ENCODE measurements at places on chromosomes 2 and 18. TPM values are rescaled to one million over a fixed set of nuclear protein-coding genes. Genes with fewer than 3 reads are reported as not detected.

GKN1 gene
- not detected for polyA plus RNA-seq

TMEM178A gene
- not detected for polyA plus RNA-seq

RNPEPL1 gene
- 17.8 TPM for polyA plus RNA-seq

ITPRID2 gene
- polyA plus RNA-seq, result 4.6 TPM

SERPINB12 gene
- polyA plus RNA-seq, result not detected

MARCO gene
- not detected for polyA plus RNA-seq

ZNF521 gene
- polyA plus RNA-seq, result not detected

DTNA gene
- polyA plus RNA-seq, result not detected

NTSR2 gene
- not detected for polyA plus RNA-seq

- DNase-seq, result no peak
Observed at GRCh38 chr2:119160361-119160990, 1.9 kb upstream of the C1QL2 start.

GRCh38 chr2:45843136-45843535 lies 191.7 kb downstream of the PRKCE start:
- DNase-seq, result no peak

- DNase-seq, result no peak
Observed at GRCh38 chr2:240478346-240479110, 43.1 kb downstream of the GPC1 start.

- DNase-seq, result no peak
Observed at GRCh38 chr2:165016772-165017411, 61.6 kb upstream of the SLC38A11 start.

DNA sequence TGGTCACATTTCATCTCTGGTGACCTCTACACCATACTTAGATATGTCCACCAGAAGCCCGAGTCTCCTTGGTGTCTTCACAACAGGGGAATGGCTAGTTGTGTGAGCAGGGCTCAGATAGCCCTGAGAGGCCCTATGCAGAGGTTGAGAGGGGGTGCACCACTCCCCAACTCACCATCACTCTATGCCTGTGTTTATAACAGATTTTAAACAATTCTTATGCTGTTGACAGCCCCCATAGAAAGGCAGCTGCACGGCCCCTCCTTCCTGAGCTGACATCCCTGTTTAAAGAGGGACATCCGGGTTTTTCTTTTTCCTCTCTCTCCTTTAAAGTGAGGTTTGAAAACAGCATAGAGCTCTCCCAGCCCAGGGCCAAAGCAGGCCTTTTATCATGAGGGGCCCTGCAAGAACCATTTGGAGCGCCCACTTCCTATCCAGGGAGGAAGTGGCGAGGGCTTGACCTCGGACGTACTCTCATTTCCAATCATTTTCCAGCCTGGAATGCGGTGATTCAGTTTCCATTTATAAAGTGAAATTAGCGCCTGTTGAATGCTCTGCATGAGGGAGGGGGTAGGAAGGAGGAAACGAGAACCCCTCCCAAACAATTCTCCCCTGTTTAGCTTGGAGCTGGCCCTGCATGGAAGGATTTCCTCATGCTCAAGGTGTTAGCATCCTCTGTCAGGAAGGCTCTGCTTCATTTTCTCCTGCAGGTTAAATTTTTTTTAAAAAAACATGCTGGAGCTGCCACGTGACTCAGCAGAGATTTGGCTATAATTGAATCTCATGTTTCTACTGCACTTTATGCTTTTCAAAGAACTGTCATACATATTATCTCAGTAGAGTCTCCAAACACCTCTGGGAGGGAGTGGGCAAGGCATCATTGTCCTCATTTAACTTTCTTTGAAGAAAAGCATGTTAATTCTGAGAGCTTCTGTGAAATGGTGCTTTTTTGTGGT lies 117.5 kb downstream of the DDX1 start:
- no peak for DNase-seq

- DNase-seq, result no peak
Observed at GRCh38 chr18:1011349-1011748, 106.7 kb downstream of the ADCYAP1 start.

GRCh38 chr2:239268082-239268481 lies 132.7 kb downstream of the HDAC4 start:
- no peak for DNase-seq

- DNase-seq, result no peak
Observed at GRCh38 chr2:85925216-85925671, 36.5 kb upstream of the ST3GAL5 start.

GRCh38 chr2:121455446-121455845 lies 75.2 kb upstream of the RNU4ATAC start:
- DNase-seq, result no peak

- DNase-seq, result peak; percentile 51
Observed at GRCh38 chr2:98515250-98515991, 70.8 kb downstream of the INPP4A start.

GRCh38 chr18:61972389-61973264 lies 79.8 kb upstream of the RNF152 start:
- no peak for DNase-seq

DNA sequence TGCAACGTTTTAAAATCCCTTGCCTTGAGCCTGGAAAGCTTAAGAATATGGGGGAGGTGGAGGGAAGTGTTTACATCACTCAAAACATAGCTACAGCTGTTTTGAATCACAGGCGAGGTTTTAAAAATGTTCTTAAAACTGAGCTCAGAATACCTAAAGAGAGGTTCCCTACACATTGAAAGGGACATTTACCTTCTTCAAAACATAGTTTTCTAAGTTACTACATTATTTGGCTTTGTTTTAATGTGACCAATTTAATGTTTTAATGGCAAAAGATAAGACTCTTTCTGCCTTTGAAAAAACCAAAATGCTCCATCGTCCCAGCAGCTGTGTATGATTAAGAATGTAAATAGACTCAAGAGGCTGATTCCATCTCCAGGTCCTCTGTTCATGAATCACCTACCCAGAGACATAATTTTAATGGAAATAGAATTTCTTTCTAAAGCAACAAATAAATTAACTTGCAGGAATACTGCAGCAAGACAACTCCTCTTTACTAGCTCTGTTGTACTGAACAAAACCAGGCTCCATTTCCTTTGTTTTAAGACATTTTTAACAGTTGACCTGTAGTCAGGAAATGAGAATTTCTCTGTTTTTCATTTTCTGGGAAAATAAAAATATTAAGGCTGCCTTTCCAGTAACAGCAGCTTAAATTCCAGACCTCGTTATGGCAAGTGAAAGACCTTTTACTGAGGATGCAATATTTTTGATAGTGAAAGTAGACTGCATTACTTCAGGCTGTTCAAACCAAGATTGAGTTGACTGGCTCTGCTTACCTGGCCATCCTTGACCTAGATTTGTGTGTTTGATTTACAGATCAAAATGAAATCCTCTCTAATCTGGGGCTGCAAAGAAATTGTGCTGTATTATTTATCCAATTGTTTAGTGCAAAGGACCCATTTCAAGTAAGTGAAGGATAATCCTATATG lies 33.7 kb upstream of the WDR75 start:
- no peak for DNase-seq

DNA sequence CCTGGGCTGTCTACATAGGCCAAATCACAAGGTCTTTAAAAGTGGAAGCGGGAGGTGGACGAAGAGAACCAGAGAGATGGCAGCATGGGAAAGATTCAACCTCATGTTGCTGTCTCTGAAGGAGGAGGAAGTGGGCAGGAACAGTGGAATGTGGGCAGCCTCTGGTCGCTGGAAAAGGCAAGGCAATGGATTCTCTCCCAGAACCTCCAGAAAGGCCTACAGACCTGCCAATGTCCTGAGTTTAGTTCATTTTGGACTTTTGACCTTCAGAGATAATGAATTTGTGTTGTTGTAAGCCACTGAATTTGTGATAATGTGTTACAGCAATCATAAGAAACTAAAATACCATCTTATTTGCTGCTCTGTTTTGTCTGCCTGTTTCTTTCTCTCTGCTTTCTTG lies 122.5 kb downstream of the RNF152 start:
- no peak for DNase-seq

DNA sequence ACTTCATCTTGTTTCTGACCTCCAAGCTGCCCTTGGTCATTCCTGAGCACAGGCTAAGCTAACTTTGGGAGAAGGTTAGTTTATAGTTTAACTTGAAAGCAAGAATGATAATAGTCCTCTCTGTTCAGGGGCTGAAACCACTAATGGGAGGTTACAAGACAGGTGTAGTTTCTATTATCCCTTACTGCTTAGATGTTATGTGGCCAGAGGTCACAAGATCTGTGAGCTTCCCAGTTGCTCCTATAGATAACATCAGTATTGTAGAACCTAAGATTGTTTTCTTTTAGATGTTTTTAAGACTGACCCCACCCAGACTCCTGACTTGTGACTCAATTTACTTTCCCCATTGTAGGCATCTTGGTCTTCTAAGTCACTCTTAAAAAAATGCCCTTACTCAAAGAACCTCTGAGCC lies 94.8 kb upstream of the LPIN2 start:
- no peak for DNase-seq

GRCh38 chr2:43227830-43228281 lies 1.4 kb upstream of the ZFP36L2 start:
- DNase-seq, result no peak

- DNase-seq, result no peak
Observed at GRCh38 chr2:122203523-122203922, 448.1 kb downstream of the TSN start.

DNA sequence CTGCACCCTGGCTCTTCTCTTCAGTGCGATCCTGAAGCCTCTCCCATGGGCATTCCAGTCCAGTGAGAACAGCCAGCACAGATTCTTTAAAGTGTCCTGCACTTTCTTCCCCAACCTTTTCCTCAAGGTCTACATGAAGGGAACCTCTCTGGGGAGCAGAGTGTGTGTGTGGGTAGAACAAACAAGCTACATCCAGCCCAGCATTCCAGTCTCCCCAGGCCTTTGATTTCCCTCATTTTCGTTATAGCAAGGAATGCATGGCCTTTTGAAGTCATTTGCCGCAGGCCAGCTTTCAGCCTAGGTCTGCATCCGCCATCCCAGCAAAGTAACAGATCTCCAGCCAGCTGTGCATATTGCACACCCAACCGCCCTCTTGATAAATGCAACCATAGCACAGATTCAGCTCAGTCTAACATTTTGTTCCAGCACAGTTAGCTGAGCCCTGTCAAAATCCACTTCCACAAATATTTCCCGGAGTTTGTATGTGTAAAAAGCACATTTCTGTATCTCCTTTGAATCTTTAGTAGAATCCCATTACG lies 44.6 kb downstream of the CD8B2 start:
- DNase-seq, result no peak

GRCh38 chr18:52657043-52657805 lies 317.2 kb downstream of the DCC start:
- DNase-seq, result no peak

DNA sequence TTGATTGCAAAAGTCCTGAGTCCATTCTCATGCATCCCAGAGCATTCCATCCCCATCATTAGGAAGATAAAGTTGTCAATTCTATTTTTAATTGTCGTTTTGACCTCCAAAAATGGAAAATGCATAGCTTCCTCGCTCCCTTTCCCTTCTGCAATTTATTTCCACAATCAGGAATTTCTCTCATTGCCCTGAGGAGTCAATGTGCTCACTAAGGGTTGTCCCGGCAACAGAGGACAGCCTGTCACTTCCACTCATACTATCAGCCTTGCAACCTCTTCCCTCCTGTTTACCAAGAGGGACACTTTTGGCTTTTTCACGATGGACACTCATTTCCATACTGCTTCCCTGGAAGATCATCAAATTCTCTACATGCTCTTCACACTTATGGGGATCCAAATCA lies 164.8 kb downstream of the MYO5B start:
- DNase-seq, result no peak

- no peak for DNase-seq
Observed at GRCh38 chr2:47521666-47522285, 118.8 kb downstream of the MSH2 start.

DNA sequence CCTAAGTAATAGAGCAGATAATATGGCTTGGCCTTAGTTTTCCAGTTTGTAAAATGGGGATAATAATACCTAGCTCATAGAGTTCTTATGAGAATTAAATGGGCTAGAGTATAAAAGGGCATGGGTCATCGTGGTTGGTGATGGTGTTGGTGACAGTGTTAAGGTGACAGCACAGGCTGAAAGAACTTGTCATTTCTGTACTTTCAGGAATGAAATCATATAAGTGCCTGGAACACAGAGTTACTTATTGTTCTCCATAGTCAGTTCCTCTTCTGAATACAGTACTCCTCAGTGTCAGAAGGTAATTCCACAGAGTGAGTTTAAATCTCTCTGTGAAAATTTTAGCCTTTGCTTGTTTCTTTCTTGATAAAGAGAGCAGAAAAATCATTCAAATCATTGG lies 42.4 kb downstream of the KIF5C start:
- DNase-seq, result no peak

DNA sequence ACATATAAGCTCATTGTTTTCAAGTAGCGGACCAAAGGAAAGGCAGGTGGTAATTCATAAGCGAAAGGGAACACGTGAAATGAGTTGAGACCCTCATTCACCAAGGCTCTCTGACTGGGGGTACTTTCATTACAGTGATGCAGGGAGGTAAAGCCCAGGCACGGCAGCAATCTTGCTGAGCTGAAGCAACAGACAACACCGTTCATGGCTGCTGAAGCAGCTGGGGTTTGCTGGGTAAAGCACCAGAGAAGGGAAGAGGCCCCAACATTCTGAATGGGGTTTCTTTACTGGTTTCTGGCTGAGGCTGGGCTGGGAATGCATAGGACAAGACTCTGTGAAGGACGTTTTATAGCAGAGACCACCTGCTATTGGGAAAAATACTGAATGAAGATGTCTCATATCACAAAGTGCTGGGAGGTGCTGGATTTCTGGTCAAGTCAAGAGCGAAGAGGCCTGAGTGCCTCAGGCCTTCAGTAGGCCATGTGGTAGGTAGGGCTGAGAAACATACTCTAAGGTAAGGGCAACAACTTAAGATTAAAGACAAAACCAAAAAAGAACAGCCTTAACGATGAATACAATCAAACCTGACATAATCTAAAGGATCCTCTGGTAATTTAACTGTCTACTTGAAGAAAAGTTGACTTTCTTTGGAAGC lies 324.7 kb upstream of the PIK3C3 start:
- no peak for DNase-seq

GRCh38 chr2:181457121-181457740 lies at the start of gene ITGA4:
Gene ITGA4, plus strand, starts transcription at chr2:181457386. Its CDS starts 269 bp downstream, at chr2:181457655.
- DNase-seq, result no peak

- no peak for DNase-seq
Observed at GRCh38 chr2:120428748-120429147, 82.8 kb downstream of the INHBB start.

Data from naive thymus-derived CD8-positive, alpha-beta T cell (primary cell).